ENCODE measurements at places on chromosomes 2 and 18. TPM values are rescaled to one million over a fixed set of nuclear protein-coding genes. Genes with fewer than 3 reads are reported as not detected.

DNA sequence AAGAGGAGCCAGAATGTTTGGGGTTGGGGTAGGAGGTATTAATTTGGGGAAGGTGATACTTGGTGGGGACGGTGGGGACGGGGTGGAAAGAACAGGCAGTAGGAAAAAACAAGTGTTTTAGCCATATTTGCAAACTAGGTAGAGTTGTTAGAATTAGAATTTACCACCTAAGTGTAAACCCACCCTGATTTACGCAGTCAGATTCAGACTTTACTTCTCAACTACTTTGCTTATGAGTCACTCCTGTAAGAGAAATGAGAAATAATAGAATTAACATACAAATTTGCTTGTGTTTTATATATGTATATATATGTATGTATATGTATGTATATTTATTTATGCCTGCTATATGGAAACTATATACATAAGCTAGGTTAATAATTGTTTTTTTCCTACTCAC is 1168.2 kb upstream of the ZEB2 start:
- DNase-seq = no peak

DNA sequence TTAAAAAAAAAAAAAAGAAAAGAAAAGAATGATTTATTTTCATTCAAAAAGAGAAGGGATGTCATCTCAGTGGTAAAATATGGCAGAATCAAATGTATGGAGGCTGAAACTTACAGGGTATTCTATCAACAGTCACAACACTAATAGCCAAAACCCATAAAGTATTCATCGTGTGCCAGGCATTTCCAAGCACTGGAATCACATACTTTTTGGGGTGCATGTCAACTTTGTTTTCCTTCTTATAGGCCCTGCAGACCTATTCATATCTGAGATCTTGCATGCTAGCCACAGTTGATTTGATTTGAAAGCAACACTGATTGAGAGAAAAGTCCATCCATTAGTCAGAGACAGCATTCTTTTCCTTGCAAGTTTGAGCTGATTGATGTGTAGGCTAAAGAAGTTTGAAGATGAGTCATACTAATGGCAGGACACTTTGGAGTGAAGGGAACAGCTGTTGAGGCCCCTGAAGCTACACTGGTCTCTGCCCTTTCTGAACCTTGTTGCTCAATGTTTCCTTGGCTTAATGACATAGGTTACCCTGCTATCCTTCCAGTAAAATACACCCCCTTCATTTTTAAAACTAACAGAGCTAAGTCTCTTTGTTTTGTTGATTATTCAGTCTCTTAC is 22.0 kb downstream of the KATNAL2 start:
- DNase-seq = peak; percentile 26

Gene C18orf63
- polyA plus RNA-seq = not detected

Gene ACP1
- 96.6 TPM for polyA plus RNA-seq

- DNase-seq = no peak
Observed at GRCh38 chr2:98489486-98489885, 44.8 kb downstream of the INPP4A start.

GRCh38 chr2:173865971-173866873 is 99.0 kb downstream of the SP3 start:
- DNase-seq = no peak

DNA sequence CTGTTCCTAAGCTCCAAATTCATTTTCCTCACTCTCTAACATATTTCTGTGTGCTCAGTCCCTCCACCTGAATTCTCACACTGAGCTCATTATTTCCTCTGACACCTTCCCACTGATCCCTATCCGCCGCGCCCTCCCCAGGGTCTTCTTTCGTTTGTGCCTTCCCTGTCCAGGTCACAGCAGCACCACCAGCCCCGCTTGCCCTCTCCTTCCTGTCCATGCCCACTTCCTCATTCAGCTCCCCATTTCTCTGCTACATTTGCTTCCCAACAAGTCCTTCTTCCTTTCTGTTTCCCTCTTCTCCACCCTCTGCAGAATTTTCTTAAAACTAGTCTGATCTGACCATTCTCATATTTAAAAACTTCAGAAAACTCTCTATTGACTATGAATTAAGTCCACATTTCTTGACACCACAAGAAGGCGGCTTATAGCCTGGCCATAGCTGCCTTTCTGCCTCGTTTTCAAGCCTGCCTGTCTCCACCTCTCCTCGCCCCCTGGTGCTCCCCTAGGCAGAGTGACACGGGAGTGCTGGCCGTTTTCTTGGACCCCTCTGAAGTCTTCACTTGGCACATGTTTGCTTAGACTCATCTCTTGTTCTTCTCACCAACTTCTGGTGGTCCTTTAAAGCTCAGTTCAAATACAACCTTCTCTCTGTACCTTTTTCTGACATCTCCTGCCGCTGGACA is 138.7 kb upstream of the BOD1L2 start:
- DNase-seq = no peak

DNA sequence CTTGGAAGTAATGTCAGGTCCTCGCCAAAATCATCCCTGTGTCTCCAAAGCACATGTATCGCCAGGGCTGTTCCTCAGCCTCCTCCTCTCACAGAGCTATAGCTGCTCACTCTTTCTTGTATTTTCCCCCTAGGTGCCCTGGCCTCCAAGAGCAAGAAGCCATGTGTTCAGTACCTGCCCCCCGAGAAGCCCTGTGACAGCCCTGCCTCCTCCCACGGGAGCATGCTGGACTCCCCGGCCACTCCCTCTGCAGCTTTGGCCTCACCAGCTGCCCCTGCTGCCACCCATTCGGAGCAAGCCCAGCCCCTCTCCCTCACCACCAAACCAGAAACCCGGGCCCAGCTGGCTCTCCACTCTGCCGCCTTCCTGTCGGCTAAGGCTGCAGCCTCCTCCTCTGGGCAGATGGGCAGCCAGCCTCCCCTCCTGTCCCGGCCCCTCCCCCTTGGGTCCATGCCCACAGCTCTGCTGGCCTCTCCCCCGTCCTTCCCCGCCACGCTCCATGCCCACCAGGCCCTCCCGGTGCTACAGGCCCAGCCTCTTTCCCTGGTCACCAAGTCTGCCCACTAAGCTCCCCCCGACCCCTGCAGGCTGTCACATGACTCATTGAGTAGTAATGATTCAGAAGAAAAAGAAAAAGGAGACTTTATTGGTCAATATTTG is 18.8 kb downstream of the TGOLN2 start:
- DNase-seq = peak; percentile 45

GRCh38 chr18:60698901-60699300 is 326.3 kb upstream of the MC4R start:
- DNase-seq = no peak

DNA sequence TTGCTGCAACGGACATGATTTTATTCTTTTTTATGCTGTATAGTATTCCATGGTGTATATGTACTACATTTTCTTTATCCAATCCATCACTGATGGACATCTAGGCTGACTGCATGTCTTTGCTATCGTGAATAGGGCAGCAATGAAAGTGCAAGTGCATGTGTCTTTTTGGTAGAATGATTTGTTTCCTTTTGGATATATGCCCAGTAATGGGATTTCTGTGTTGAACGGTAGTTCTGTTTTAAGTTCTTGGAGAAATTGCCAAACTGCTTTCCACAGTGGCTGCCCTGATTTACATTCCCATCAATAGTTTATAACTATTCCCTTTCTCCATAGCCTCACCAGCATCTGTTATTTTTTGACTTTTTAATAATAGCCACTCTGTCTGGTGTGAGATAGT is 99.7 kb upstream of the CRIM1 start:
- no peak for DNase-seq

GRCh38 chr2:168920504-168921157 is 19.5 kb downstream of the G6PC2 start:
- DNase-seq = peak; percentile 20

Gene SPATA3
- not detected for polyA plus RNA-seq

DNA sequence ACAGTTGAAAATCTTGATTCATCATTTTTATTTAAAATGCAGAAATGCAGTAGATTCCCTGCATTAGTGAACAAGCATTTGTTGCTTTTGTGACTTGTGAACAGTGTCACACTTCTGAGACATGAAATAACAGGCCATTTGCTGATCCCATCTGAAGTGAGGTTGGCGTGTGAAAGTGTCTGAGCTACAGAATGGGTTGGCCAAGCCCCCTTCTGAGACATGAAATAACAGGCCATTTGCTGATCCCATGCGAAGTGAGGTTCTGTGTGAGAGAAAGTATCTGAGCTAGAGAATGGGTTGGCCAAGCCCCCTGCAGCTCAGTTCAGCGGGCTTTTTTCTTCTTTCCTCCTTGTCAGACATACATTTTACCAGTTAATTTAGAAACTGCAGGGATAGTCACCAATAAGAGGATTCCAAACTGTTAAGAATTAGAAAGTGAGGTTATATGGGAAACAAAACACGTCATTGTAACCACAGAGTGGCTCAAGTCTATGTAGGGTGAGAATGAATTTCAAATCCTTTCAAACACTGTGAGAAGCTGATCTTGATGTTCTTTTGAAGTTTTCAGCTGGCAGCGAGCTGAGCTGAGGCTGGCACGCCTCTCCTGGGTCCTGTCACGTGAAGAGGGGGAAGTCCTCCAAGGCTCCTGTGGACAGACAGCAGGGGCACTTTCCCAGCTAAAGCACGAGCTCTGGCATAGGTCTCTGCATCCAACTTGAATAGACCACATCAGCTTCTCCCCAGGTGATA is 339.2 kb upstream of the SALL3 start:
- DNase-seq = no peak

DNA sequence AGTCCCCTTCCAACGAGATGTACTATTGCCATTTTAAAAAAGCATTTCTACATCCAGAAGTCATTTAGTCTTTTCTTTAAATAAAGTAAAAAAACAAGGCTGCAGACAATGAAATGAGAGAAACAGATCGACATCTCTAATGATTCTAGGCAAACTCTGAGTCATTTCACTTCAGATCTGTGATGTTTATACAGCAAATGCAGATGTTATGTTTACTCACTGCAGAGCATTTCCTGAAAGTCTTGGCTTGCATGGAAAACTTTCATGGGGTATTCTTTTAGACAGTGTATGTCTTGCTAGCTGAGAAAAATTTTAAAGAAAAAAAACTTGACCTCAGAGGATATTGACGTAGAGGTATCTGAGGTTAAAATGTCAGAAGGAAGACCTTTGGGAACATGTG is 797.4 kb downstream of the CNTNAP5 start:
- no peak for DNase-seq

Gene CIAO1
- polyA plus RNA-seq = 45.6 TPM

- no peak for DNase-seq
Observed at GRCh38 chr2:25740810-25741381, 67.5 kb upstream of the DTNB start.

- no peak for DNase-seq
Observed at GRCh38 chr2:1995584-1995983, 251.3 kb upstream of the PXDN start.

GRCh38 chr18:12290086-12290485 is 18.0 kb upstream of the TUBB6 start:
- no peak for DNase-seq

Gene HOXD3
- polyA plus RNA-seq = 4.0 TPM

DNA sequence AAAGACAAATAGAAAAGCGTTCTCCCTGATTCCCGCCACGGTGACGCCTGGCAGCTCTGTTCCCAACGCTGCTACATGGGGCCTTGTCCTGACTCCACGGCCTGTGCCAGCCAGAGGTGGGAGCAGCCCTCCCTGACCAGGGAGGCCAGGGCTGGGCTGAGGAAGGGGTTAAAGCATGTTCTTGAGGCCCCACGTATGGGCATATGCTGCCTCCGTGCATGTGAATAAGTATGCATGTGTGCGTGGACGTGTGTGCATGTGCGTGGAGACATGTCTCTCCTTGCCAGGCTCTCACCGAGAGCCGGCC is 1.6 kb upstream of the SNED1 start:
- no peak for DNase-seq

Gene SPC25
- 5.7 TPM for polyA plus RNA-seq

Gene DCDC2C
- polyA plus RNA-seq = 0.59 TPM

- peak; percentile 89 for DNase-seq
Observed at GRCh38 chr2:188978291-188979081, 4.3 kb downstream of the COL3A1 start.

- no peak for DNase-seq
Observed at GRCh38 chr2:51997571-51997970, 965.6 kb upstream of the NRXN1 start.

Gene ABCG8
- polyA plus RNA-seq = 0.04 TPM

DNA sequence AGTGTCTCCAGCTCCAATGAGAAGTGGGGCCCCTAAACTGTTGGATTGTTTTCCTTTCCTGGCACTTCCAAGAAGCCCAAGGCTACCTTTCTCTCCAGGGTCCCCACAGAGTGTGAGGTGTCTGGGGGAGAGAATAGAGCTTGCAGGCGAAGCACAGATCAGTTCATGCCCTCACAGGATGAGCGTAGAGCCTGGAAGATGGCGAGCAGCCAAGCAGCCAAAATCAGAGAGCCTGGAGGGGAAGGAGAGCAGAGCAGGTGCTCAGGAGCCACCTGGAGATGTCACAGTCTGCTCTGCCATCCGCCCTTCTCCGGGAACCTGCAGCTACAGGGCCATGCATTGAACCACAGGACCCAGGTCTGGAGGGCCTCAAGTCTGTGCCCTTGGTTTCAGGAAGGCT is 54.7 kb upstream of the TCF7L1 start:
- DNase-seq = no peak

DNA sequence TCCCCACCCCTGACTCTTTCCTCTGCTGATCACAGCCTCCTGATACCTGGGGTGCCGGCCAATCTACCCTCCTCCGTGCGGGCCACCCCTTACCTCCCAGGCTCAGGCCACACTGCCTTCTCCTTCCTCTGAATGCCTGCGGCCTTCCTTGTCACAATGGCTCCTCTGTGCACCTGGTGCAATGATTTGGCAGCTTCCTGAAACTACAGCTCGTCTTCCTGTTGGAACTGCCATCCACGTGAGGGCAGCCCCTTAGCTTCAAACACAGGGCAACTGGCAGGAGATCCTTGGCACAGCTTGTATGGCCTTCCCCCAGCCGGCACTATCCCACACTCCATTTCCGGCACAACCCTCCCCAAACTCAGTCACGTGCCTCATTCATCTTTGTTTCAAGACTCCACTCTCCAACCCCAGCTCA is 69.0 kb downstream of the STPG4 start:
- DNase-seq = no peak

DNA sequence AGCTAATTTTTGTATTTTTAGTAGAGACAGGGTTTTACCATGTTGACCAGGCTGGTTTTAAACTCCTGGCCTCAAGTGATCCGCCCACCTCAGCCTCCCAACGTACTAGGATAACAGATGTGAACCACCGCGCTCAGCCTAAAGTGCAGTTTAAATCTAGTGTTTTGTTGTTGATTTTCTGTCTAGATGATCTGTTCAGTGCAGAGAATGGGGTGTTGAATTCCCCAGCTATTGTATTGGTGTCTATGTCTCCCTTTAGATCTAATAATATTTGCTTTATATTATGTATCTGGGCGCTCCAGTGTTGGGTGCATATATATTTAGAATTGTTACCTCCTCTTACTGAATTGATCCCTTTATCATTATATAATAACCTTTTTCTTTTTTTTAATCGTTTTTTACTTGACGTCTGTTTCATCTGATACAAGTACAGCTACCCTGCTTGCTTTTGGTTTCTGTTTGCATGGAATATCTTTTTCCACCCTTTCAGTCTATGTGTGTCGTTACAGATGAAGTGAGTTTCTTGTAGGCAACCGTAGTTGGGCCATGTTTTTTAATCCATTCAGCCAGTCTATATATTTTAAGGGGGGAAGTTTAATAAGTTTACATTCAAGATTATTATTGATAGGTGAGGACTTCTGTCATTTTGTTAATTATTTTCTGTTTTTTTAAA is 34.3 kb downstream of the GALM start:
- DNase-seq = no peak

GRCh38 chr18:3225588-3225987 is 5.8 kb upstream of the MYOM1 start:
- no peak for DNase-seq
